Activated CD4-positive, alpha-beta T cell treated with anti-CD3 and anti-CD28 coated beads, Interleukin-2, amount 50 U/mL, for 24 hours (primary cell): ENCODE measurements at places on chromosomes 11 and 22.

GRCh38 chr11:118251858-118252652 is at the start of gene MPZL3:
Gene MPZL3 (minus strand): TSS chr11:118252365. CDS start chr11:118252294, 71 bp downstream.
- DNase-seq = peak; percentile 65

DNA sequence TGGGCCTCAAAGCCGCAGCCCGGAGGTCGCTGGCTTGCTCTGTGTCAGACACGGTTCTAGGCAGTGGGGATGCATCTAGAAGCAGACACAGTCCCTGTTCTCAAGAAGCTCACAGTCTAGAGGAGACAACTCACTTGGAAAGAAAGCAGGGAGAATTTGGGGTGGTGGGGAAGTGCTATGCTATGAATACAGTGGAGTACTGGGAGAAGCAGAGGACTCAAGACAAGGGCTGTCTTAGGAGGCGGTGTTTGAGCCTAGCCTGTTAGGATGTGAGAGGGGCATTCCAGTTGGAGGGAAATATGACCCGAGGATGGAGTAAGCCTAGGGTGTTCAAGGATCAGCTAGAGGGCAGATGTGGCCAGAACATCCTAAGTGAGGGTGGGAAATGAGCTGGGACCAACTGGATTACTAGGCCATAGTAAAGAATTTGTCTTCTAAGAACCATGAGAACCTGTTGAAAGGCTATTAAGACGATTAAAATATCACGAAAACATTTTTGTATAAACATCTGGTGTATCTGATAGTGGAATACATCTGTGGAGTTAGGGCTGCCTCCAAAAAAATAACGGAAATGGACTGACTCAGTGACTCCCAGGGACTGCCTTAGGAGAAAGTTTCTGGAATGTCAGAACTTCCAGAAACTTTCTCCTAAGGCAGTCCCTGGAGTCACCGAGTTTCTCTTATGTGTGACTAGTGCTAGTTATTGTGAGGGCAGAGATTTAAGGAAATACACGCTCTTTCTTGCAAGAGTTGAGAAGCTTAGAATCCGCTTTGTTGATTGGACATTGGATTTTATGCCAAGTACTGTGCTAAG is 1.1 kb upstream of the PITPNB start:
- DNase-seq = no peak

DNA sequence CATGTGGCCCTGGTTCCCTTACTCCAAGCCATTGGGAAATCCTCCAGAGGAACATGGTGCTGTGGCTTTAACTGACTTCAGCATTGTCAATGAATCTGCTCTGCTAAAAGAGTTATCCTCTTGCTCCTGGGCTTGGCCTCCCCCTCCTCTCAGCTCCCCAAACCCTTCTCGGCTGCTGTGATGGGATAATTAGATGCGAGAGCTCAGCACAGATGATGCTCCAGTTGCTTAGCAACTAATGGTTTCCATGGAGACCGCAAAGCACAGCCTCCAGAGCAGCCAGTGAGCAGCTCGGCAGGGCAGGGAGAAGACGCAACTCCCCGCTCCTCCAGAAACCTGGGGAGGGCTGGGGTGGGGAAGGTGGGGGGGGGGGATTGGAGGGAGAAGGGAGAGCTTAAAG is 2.8 kb upstream of the UPK2 start:
- no peak for DNase-seq

DNA sequence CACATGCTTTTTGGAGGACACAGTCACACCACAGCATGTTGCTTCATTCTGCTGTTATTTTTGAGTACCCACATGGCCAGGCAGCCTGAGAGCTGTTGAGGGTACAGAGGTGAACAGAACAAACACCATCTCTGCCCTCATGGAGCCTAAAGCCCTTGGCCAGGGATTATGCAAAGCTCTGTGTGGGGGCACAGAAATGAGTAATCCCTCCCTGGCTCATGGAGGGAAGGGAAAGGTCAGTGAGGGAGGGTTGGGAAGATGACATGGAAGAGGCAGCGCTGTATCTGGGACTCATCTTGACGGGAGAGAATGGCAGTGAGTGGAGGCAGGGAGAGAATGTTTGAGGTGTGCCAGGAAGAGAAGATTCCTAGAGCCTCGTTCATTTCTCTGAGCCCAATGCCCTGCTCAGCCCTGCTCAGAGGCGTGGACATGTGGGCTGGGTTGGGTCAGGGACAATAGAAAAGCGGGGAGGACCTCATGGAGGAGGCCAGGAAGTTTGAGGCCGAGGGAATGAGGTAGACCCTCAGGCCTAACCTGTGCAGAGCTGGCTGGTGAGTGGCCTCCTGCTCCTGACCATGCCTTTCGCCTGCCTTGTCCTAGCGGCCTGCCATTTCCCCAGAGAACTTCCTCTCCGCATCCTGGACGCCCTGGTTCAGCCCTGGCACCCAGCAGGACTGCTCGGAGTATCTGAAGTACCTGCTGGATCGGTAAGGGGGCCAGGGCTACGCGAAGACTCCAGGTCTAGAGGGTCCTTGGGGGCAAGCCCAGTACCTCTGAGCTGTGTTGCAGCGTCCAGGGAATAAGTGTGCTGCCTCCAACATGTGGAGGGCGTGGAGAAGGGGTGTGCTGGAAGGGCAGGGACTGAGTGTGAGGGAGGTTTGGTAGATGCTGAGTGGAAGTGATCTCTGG is 19.8 kb downstream of the USP35 start:
- DNase-seq = no peak

GRCh38 chr11:120308081-120308480 is 17.0 kb upstream of the TLCD5 start:
- no peak for DNase-seq

DNA sequence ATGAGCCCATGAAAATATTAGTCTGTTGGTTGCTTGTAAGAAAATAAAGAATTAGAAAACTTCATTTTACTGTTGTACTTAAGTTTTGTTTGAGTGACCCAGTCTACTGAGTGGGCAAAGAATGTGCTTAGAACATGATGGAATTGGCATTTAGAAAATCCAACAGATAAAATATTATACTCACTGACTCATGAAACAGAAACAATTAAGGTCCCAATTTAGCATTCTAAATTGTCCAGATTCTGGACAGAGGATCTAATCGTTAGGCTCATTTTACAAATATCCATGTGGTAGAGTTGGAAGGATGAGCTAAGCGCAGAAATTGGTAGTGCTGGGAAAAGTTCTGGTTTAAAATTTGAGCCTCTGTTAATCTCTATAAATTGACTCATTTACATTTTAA is 45.4 kb downstream of the METTL15 start:
- DNase-seq = no peak
